ENCODE measurements at places on chromosomes 7 and 10.

- peak; percentile 78 for DNase-seq
Measured at GRCh38 chr10:34916314-34916713, 101.2 kb upstream of the PARD3 start.

- peak; percentile 58 for DNase-seq
Measured at GRCh38 chr10:71243756-71244395, 31.5 kb downstream of the UNC5B start.

- no peak for DNase-seq
Measured at GRCh38 chr7:117588352-117588794, 108.5 kb downstream of the CFTR start.

GRCh38 chr7:514651-515598, 4.7 kb downstream of the PDGFA start:
- DNase-seq, result peak; percentile 50

DNA sequence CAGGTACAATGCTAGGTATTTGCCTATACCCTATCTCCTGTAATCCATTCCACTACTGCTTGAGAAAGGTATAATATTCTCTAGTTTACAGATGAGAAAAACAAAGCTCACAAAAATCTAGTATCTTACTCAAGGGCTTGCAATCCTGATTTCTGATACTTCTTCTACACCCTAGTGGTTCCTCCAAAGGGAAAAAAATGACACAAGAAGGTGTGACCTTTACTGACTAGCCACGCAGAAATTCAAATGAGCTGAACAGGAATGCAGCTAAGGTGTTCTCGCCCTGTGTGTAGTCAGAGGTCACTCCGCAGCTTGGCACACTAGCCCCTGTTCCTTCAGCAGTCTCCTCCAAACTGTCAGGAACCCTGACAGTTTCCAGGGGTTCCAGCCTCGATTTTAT, 59.5 kb upstream of the TM9SF3 start:
- DNase-seq, result no peak

DNA sequence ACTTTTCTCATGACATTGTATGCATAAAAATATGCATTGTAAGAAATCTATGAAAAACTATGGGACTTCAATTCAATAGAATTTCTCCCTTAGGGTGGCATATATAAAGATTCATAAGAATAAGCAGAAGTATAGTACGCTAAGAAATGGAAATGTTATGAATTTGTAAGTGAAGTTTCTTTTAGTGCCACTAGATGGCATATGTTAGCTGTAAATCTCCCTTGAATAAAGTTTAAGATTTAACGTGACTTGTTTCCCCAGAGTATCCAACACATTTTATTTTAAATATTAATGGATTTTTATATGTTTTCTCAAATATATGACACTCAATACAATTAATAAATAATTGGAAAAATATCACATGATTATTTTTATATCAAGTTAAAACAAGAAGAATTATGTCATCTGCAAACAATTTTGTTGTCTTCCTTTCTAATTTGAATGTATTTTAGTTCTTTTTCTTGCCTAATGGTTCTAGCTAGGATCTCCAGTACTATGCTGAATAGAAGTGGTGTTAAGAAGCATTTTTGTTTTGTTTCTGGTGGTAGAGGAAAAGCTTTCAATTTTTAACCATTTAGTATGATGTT, 287.2 kb downstream of the HGF start:
- DNase-seq, result peak; percentile 57

GRCh38 chr10:11908536-11908935, 85.4 kb downstream of the PROSER2 start:
- no peak for DNase-seq

- DNase-seq, result peak; percentile 91
Measured at GRCh38 chr10:122504610-122504950, 43.2 kb downstream of the HTRA1 start.

- peak; percentile 82 for DNase-seq
Measured at GRCh38 chr10:24901686-24902399, 50.6 kb downstream of the PRTFDC1 start.

DNA sequence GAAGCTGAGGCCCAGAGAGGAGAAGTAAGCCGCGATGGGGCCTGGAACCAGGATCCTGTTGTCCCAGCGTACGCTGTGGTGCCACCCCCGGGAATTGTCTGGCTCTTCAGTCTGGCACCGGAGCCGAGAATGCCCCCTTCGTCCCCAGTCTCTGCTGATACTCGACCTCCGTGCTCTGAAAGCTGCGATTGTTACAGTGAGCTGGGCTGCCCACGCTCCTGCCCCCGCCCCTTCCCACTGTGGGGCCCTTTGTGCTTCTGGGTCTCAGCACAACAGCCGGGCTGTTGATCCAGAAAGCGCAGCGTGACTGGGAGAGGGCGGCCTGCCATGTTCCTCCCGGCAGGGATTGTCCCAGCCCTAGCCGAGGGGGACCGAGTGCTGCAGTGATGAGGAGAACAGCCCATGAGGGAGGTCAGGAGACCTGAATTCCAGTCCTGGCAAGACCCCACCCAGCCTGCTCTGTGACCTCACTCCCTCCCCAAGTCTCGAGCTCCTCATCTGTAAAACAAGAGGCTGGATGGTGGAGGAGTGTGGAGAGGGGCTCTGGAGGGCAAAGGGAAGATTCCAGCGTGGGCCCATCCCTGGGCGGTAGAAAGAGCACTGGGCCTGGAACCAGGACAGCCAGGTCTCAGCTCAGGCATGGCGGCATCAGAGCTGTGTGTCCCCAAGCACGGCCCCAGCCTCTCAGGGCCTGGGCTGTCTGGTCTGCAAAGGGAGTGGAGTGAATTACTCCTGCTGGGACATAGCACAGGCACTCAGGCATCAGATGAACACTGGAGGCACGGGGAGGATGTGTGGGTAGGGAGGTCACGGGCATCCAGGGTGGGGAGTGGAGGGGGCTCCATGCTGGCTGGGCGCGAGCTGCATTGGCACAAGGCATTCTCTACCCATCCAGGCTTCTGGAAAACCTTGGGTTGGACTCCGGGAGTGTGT, 43.6 kb downstream of the TSPAN15 start:
- no peak for DNase-seq

GRCh38 chr7:99034932-99035722, 108.8 kb downstream of the SMURF1 start:
- DNase-seq, result no peak

GRCh38 chr7:115968596-115968995, 62.0 kb downstream of the TFEC start:
- DNase-seq, result no peak

- no peak for DNase-seq
Measured at GRCh38 chr10:6423413-6424170, 156.5 kb downstream of the PRKCQ start.
